ENCODE measurements at places on chromosomes 7 and 10.

- H3K36me3 ChIP-seq, result no peaks in the 10 kb centered on the region
- no peak for DNase-seq
- H3K4me3 ChIP-seq, result no peak overlapping the region
- no peaks in the 10 kb centered on the region for H3K27me3 ChIP-seq
- no peak overlapping the region for H3K27ac ChIP-seq
Measured at GRCh38 chr7:108145401-108145800, 15.2 kb upstream of the LAMB4 start.

GRCh38 chr7:24764972-24765744 lies 7.9 kb upstream of the GSDME start:
- no peak for DNase-seq
- H3K36me3 ChIP-seq, result no peaks in the 10 kb centered on the region
- H3K4me3 ChIP-seq, result no peak overlapping the region
- H3K27me3 ChIP-seq, result no peaks in the 10 kb centered on the region
- no peaks in the 10 kb centered on the region for H3K4me1 ChIP-seq

GRCh38 chr7:44102846-44103565 lies 1.1 kb upstream of the AEBP1 start:
- no peaks in the 10 kb centered on the region for H3K27me3 ChIP-seq
- no peak for DNase-seq
- H3K36me3 ChIP-seq, result no peaks in the 10 kb centered on the region
- no peak overlapping the region for H3K4me3 ChIP-seq
- H3K27ac ChIP-seq, result peak overlapping the region; percentile 19

DNA sequence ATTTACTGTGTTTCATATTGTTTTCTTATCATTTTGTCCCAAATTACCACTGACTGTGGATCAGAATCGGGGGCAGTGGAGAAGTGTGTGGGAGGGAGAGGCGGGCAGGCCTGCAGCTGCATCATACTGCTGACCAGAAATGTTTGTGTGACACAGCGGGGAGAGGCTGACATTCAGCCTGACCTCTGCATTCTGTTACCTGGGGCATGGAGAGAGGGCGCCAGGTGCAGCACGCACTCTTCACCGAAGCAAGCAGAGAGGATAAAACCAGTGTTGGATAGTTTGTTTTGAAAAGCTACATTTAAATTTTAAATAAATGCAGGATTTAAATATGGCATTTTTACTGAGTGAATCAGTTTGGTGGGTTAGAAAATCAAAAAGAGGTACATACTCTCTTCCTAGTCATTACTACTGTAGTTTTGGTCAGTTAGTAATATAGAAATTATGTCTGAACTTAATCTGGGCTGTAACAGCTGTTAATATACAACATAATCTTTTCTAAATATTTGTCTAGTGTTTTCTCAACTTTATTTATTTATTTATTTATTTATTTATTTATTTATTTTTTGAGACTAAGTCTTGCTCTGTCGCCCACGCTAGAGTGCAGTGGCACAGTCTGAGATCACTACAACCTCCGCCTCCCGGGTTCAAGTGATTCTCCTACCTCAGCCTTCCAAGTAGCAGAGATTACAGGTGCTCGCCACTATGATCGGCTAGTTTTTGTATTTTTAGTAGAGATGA lies 8.8 kb upstream of the STMP1 start:
- no peak overlapping the region for H3K27ac ChIP-seq
- H3K27me3 ChIP-seq, result no peaks in the 10 kb centered on the region
- H3K36me3 ChIP-seq, result peaks cover 12% of the 10 kb centered on the region
- no peak overlapping the region for H3K4me3 ChIP-seq
- no peaks in the 10 kb centered on the region for H3K4me1 ChIP-seq
- DNase-seq, result no peak

GRCh38 chr7:90972906-90973550 lies 291.2 kb upstream of the FZD1 start:
- no peaks in the 10 kb centered on the region for H3K4me1 ChIP-seq
- H3K36me3 ChIP-seq, result no peaks in the 10 kb centered on the region
- H3K27me3 ChIP-seq, result no peaks in the 10 kb centered on the region
- no peak for DNase-seq
- no peak overlapping the region for H3K27ac ChIP-seq
- no peak overlapping the region for H3K4me3 ChIP-seq

GRCh38 chr10:78772486-78772885 lies 296.3 kb upstream of the ZMIZ1 start:
- no peak overlapping the region for H3K4me3 ChIP-seq
- H3K36me3 ChIP-seq, result no peaks in the 10 kb centered on the region
- H3K27me3 ChIP-seq, result no peaks in the 10 kb centered on the region
- no peak for DNase-seq

GRCh38 chr10:306007-306674 lies 170.9 kb downstream of the ZMYND11 start:
- no peaks in the 10 kb centered on the region for H3K36me3 ChIP-seq
- no peak for DNase-seq
- no peak overlapping the region for H3K27ac ChIP-seq
- H3K27me3 ChIP-seq, result no peaks in the 10 kb centered on the region
- H3K4me3 ChIP-seq, result no peak overlapping the region

GRCh38 chr7:116780521-116780920 lies 81.9 kb upstream of the CAPZA2 start:
- H3K4me3 ChIP-seq, result no peak overlapping the region
- no peak overlapping the region for H3K27ac ChIP-seq
- H3K36me3 ChIP-seq, result peaks cover 92% of the 10 kb centered on the region
- no peak for DNase-seq

DNA sequence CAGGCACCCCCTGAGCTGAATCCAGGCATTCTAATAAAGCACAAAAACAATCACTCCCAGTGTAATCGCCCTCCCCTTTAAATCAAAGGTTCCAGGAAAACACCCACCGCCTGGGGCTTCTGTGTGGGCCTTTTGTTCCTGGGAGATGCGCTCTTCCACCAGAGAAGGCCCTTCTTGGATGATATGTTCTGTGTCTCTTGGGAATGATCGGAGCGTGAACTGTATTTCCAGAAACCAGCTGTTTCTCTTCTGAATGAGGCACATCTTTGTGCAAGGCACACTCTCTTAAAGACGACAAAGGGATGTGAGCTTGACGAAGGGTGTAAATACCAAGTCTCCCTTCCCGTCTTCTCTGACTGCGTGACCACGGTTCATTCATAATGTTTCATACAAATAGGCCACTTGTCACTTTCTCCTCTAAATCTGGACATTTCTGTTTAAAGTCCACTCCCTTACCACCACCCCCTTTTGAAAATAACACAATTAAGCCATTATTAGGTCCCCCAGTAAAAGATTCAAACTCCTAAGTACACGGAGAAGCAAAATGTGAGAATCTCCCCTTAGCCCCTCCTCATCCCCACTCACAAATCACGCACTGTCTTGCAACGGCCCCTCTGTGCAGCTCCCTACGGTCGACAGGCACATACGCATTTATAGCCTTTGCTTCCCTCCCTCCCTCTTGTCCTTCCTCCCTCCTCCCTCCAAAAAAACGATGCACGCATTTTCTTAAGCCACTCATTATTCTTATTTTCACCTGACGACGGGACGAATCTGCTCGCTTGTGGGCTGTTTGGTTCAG lies 45.6 kb upstream of the ENO4 start:
- H3K4me3 ChIP-seq, result no peak overlapping the region
- H3K27ac ChIP-seq, result no peak overlapping the region
- no peak for DNase-seq
- no peaks in the 10 kb centered on the region for H3K27me3 ChIP-seq

- no peak overlapping the region for H3K4me3 ChIP-seq
- no peaks in the 10 kb centered on the region for H3K4me1 ChIP-seq
- no peak for DNase-seq
- no peaks in the 10 kb centered on the region for H3K27me3 ChIP-seq
Measured at GRCh38 chr10:133474665-133475424, 21.1 kb downstream of the SCART1 start.

DNA sequence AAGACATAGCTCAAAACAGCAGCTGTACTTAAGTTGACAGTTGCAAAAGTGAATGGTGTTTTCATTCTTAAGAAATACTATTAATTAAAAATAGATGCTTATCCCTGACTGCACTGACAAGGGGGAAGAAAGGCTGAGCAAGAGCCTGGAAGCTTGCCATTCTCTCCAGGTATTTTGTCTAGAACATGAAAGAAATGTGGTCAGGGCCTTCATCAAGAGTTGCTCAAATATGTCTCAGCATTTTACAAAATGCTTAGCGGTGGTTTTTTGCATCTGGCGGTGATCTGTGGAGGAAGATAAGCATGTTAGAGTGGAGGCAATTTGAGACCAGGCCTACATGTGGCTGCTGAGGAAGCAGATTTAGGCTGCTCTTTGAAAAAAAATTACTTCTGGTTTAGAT lies 46.4 kb upstream of the CC2D2B start:
- no peak overlapping the region for H3K27ac ChIP-seq
- no peaks in the 10 kb centered on the region for H3K4me1 ChIP-seq
- no peaks in the 10 kb centered on the region for H3K36me3 ChIP-seq
- H3K27me3 ChIP-seq, result no peaks in the 10 kb centered on the region
- DNase-seq, result no peak

DNA sequence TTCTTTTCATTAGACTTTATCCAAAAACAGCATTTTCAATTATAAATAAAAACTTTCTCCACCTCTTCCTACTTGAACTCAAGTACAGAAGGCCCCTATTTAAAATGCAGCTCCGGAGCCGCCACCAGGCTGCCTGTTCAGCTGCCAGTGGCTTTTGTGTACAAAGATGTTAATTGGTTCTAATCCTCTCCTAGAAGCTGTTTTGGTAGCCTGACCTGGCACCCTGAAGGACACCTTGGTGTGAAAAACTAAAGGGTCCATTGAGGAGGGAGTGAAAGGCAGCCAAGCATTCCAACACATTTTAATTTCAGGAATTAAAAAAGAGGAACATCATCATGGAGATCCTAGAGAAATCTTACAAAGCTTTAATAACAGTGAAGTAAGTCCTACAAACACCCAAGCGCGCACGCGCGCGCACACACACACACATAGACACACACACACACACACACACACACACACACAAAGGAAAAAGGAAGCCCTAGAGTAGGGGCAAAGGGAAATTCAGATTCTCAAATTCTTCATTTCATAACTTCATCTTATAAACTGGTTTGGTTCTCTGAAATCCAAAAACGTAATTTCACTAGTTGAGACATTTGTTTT lies 41.4 kb downstream of the VAX1 start:
- no peaks in the 10 kb centered on the region for H3K4me1 ChIP-seq
- H3K36me3 ChIP-seq, result no peaks in the 10 kb centered on the region
- no peak overlapping the region for H3K27ac ChIP-seq
- H3K4me3 ChIP-seq, result no peak overlapping the region

GRCh38 chr7:100545360-100546128 lies 6.5 kb downstream of the AGFG2 start:
- peak overlapping the region; percentile 98 for H3K27ac ChIP-seq
- DNase-seq, result peak; percentile 93
- peaks cover 45% of the 10 kb centered on the region for H3K4me1 ChIP-seq
- peaks cover 19% of the 10 kb centered on the region for H3K36me3 ChIP-seq

- H3K36me3 ChIP-seq, result no peaks in the 10 kb centered on the region
- no peaks in the 10 kb centered on the region for H3K4me1 ChIP-seq
- no peak overlapping the region for H3K4me3 ChIP-seq
- H3K27ac ChIP-seq, result no peak overlapping the region
Measured at GRCh38 chr7:51064688-51065087, 251.9 kb downstream of the COBL start.

DNA sequence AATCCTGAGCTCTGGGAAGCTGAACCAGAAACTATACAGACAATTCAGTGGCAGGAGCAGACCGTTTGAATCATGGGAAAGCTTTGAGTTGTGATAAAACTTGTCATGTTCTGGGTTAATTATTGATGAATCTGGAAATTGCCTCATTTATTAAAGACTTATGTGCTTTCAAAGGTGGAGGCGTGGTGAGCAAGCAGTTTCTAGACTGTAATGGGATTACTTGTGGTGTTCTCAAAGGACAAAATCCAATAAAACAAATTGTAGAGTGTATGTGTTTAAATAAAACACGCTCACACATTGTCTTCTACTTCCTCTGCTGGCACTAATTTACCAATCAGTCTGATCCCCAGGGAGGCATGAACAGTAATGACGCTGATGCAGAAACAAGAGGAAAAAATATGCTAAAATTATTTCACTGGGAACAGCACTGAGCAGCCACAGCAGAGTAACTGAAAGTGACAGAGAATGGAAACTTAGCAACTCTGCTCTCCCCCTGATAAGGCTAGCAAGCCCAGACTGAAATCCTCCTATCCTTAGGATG lies 25.1 kb downstream of the PARD3 start:
- H3K27ac ChIP-seq, result no peak overlapping the region
- H3K4me3 ChIP-seq, result no peak overlapping the region
- no peak for DNase-seq

DNA sequence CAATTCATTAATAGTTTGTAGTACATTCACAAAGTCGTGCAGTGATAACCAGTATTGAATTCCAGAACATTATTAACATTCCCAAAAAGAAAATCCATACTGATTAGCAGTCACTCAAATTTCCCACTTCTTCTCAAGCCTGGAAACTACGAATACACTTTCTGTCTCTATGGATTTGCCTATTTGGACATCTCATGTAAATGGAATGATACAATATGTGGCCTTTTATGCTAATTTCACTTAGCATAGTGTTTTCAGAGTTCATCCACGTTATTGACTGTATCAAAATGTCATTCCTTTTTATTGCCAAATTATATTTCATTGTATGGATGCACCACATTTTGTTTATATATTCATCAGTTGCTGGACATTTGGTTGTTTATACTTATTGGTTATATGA lies 78.8 kb downstream of the STK31 start:
- no peak for DNase-seq
- no peak overlapping the region for H3K27ac ChIP-seq

DNA sequence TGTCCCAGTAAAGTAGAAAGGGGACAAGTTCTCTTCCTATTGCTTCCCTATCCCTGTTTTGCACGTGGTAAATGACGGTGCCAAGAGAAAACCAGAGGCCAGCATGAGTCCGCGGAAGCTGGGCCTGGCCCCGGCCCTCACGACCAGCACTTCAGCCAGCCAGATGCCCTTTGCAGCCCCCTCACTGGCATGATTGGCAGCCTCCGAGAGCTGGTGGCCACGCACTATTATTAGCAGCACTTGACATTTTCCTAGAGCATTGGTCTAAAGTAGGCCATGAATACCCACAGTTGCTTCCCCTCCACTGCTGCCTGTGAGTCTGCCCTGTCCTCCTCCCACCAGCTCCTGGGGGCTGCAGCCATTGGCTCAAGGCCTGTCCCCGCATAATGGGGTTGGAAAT lies 369.1 kb downstream of the PLXNA4 start:
- no peaks in the 10 kb centered on the region for H3K27me3 ChIP-seq
- H3K4me3 ChIP-seq, result no peak overlapping the region
- H3K4me1 ChIP-seq, result no peaks in the 10 kb centered on the region
- no peaks in the 10 kb centered on the region for H3K36me3 ChIP-seq
